ENCODE measurements at places on chromosomes 11 and 22.

GRCh38 chr11:109309153-109309552 lies 112.8 kb upstream of the C11orf87 start:
- no peak for DNase-seq

DNA sequence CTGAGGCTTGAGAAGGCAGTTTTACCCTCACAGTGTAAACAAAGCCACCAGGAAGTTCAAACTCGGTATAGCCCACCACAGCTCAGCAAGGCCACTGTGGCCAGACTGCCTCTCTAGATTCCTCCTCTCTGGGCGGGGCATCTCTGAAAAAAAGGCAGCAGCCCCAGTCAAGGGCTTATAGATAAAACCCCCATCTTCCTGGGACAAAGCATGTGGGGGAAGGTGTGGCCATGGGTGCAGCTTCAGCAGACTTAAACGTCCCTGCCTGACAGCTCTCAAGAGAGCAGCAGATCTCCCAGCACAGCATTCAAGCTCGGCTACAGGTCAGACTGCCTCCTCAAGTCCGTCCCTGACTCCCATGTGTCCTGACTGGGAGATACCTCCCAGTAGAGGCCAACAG lies 69.7 kb downstream of the TTC28 start:
- no peak for DNase-seq

GRCh38 chr11:100315946-100316345 lies 371.1 kb upstream of the ARHGAP42 start:
- no peak for DNase-seq

DNA sequence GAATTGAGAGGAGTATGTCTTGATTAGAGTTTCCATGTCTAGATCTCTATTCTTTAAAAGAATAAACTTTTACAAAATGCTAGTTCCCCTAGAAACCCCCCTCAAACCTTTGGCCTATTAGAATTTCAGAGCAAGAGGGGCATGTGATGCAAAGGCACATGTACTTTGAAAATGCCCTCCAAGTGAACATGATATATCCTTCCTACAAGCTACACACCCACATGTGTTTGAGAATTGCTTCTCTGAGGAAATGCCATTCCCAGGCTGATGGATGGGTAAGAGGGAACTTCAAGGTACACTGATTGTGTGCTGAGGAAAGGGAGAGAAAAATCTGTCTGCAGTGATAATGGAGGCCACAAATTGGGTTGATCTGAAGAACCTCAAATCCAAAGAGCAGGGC lies 59.5 kb upstream of the PSMA1 start:
- DNase-seq = no peak

DNA sequence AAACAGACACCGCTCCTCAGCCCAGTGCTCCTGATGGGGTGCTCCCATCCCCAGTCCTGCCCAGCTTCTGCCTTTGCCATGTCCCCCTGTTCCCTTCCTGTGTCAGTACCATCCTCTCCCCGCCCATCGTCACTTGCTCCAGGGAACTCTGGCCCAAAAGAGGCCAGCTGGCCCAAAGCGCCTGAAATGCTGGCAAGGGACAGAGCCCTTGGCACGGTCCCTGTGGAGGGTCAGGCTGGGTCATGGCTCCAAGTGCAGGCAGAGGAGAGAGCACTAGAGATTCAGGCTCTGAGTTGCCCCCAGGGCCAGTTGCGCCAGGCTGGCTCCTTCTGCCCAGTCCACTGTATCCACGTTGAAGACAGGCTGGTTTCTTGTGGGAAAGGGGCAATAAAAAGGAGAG lies 8.4 kb upstream of the HDHD5 start:
- no peak for DNase-seq

- DNase-seq = no peak
These were observed 13.0 kb downstream of the LTO1 start for GRCh38 chr11:69662021-69662698.

GRCh38 chr11:134339756-134340155 lies 8.0 kb downstream of the GLB1L2 start:
- DNase-seq = no peak

GRCh38 chr22:46993633-46994032 lies 231.2 kb downstream of the TBC1D22A start:
- no peak for DNase-seq

- no peak for DNase-seq
These were observed 45.7 kb downstream of the FLI1 start for GRCh38 chr11:128739589-128739988.

DNA sequence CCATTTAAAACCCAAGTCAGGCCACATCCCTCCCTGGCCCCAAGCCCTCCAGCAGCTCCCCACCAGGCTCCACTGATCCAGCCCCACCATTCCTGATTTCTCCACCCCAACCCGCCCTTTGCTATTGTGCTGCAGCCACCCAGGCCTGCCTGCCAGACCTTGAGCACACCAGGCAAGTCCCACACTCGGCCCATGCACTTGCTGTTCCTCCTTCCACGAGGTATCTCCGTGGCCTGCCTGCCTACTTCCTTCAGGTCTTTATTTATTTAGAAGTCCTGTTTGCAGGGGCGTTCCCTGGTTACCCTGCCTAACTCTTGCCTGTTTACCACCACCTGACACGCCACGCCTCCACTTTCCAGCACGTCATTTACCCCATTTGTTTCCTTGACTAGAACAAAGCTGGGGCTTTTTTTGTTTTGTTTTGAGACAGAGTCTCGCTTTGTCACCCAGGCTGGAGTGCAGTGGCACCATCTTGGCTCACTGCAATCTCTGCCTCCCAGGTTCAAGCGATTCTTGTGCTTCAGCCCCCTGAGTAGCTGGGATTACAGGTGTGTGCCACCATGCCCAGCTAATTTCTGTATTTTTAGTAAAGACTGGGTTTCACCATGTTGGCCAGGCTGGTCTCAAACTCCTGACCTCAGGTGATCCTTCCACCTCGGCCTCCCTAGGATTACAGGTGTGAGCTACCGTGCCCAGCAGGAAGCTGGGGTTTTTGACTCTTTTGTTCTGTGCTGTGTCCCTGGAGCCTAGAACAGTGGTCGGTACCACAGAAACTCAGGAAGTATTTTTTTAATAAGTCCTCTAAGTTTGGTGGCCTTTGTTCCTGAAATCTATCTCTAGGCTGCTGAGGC lies 6.7 kb downstream of the CENPM start:
- DNase-seq = no peak

GRCh38 chr11:45872651-45873356 lies 12.6 kb upstream of the MAPK8IP1 start:
- DNase-seq = peak; percentile 34

GRCh38 chr11:45102361-45102809 lies 44.1 kb upstream of the PRDM11 start:
- DNase-seq = peak; percentile 40

- DNase-seq = no peak
These were observed 151.5 kb downstream of the AASDHPPT start for GRCh38 chr11:106228996-106229395.

- DNase-seq = no peak
These were observed 1.0 kb upstream of the FNBP4 start for GRCh38 chr11:47768101-47768612.

DNA sequence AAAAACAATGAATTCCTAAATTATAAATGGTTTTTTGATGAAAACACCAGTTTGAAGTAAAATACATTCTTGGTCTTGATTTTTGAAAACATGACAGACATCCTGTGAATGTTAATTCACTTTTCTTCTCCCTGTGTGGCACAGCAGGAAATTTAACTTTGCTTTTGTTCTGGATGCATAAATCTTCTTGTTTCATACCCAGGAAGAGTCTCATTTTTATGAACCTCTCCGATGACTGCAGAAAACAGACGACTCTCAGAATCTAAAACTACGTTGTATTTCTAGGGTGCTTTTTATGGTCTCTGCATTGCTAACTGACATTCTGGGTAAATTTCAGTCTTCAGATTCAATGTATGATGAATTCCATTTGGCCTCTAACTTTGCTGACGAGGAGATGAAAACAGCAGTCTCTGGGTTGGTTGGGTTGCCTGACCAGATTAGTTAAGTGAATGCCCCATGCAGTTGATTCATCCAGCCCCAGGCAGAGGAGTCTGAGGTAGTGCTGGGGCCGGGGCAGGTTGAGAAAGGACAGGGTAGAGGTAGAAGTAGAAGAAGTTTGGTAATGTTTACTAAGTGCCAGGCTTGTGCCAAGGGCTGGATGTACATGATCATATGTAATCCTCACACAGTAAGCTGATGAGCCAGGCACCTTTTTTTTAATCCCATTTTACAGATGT lies 20.1 kb downstream of the TCP11L1 start:
- DNase-seq = no peak

DNA sequence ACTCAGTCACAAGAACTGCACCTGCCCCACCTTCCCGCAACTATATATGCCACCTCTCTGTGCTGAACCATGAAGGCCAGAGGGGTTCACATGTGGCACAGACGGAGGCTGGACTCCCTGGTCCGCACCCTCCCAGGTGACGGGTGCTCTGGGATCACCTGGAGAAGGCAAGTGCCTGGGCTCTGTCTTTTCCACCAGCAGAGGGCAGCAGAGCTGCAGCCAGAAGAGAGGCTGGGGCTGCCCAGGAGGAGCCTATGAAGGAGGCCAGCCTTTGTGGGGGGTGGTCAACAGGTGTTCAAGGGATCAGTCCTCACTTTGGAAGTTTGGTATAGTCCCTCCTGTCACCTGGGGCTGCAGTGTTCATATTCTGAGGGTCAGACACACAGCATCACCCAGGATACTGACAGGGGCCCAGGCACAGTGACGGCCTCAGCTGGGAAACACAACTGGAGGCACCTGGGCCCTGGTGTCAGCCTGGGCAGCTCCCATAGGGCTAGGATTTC lies 39.2 kb upstream of the IGLL5 start:
- DNase-seq = no peak

DNA sequence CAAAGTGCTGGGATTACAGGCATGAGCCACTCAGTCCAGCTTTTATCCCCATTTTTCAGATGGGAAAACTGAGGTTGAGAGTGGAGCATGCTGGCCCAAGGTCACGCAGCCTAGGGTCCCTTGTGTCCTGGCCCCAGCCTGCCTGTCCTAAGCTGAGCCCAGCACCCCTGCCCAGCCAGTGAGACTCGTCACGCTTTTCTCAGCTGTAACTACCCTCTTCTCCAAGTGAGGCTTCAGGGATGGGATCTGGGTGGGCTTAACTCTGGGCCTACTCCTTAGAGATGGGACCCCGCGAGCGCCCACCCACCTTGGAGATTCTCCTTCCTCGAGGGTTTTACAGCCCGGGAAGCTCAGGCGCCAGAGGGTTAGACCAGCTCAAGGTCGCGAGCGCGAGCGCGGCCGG lies 390 bp upstream of the TMEM151A start:
- DNase-seq = no peak

DNA sequence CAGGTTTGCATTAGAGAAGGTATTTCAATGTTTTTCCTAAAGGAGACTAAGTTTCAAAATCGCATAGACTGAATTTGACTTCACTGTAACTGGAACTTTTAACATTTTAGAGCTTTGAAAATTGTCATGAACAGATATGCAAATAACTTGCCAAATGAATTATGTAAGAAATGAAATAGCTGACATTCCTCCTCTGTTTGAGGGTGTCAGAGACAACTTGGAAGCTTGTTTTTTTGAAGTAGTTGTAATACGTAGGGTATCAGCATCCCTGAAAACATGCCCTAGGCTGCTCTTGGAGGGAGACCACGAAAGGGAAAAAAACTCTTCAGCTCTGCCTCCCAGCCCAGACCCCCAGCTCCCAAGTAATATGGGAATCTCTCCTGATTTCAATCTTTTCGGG lies 41.3 kb upstream of the CCDC179 start:
- DNase-seq = no peak

- DNase-seq = no peak
These were observed 4.3 kb downstream of the FGF3 start for GRCh38 chr11:69814902-69815301.

DNA sequence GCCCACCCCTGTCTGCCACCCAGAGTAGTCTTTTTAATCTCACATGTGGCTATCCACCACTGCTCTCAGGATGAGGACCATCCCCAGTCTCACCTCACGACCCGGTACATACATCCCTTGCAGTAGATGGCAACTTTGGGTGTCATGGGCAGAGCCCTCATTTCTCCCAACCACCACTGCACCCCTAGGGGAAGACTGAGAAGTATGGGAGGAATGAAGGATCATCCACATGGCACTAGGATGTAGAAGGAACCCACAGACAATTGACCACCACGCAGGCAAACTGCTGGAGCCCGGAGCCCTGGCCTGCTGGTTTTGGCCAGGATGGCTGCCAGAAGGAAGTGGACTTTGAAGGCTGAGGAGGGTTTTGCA lies 1.9 kb upstream of the SCARF2 start:
- no peak for DNase-seq

DNA sequence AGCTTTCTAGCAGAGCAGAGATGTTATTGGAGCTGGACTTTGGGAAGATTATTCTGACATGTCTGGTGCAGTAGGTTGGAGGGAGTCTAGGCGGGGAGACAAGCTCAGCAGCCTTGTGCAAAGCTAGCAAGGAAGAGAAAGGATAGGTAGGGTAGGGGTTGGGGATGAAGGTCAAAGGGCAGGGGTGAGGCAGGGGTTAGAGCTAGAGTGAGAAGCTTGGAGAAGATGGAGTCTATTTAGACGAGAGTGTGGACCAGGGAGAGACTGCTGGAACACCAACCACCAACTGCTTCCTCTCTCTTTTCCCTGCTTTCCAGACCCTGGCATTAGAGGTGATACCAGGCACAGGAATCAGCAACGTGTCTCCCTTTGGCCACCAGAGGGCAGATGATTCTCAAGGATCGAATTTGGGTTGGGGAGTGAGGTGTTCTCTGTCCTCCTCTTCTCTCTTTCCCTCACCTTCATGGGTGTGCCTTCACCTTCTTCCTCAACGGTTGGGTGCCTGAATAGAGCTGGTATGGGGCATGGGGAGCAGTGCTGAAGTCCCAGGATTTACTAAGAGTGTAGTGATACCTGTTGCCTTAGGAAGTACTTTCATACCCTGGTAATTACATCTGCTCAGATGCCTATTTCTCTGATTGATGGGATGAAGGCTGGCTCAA lies 1.8 kb upstream of the MARK2 start:
- DNase-seq = peak; percentile 80

DNA sequence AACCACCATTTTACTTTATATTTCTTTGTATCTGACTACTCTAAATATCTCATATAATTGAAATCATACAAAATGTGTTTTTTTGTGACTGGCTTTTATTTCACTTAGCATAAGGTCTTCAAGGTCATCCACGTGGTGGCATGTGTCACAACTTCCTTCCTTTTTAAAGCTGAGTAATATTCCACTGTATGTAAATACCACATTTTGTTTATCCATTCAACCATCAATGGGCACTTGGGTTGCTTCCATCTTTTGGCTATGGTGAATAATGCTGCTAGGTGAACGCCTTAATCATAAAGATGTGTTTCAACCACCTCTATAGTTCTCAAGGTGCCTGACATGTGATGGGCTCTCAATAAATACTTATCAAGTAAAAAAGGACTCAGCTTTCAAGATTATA lies 15.5 kb downstream of the RAB30 start:
- DNase-seq = no peak
